ENCODE measurements at places on chromosomes 6 and 20.

DNA sequence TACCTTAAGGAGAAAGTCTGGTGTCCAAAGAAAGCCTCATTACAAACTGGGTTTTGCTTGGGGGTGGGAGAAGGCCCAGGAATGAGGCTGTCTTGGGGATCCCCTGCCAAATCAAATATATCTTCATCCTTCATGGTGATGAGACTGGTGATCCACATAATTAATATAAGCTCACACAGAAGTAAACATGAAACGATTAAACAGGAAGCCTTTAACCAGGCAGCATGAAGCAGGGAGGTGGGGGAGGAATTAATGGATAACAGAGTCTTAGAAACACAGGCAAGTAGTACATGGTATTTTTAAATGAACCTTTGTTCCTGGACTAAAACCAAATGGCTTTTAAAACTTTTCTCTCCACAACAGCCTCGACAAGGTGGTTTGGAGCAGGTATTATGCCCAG is 437.5 kb downstream of the TFAP2A start:
- no peak for DNase-seq

- no peak for DNase-seq
Measured at GRCh38 chr6:52909531-52909930, at the start of gene GSTA3. GSTA3 (minus strand) TSS chr6:52909698; CDS start chr6:52905834, 3,864 bp downstream.

DNA sequence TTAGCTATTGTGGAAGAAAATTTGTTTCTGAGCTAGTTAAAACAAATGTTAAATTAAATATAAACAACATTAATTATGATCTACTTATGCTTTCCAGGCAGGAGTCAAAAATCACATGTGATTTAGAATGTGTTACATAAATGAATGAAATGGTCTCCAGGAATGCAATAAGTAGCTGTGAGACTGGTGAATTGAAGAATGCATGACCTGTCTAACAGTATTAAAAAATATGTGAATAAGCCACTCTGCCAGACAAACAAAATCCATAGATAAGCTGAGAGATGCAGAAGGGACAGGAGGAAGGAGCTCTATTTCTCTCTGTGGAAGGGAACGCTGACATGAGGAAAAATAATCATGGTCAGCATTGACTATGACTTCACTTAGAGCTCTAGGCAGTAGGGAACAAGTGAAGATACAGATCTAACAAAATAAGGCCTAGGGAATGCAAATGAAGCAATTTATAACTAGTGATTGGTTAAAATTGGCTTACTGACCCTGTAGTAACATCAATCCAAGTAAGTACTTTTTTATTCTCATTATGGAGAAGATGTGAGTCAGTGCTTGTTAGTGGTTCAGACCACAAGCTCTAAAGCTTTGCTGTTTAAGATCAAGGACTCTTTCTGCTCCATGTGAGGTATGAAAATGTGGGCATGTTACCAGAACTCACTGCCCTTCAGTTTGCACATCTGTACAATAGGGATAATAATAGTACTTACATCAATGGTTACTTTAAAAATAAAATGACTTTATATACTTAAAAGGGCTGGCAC is 432.6 kb downstream of the MMUT start:
- DNase-seq, result no peak

- DNase-seq, result peak; percentile 77
Measured at GRCh38 chr6:118650582-118651281, 659 bp downstream of the CEP85L start.

Data from common myeloid progenitor, CD34-positive (primary cell).